ACHN (cell line): ENCODE measurements at places on chromosomes 5 and 9.

GRCh38 chr5:33309536-33310345, 131.0 kb upstream of the TARS1 start:
- no peak for DNase-seq

- peak; percentile 86 for DNase-seq
These were observed at the start of the genes DHX29 and MTREX for GRCh38 chr5:55307383-55308253. TSS of gene DHX29 (minus strand) at chr5:55307694. CDS start at chr5:55307573, 121 bp downstream. TSS of gene MTREX (plus strand) at chr5:55307989. CDS start at chr5:55308014, 25 bp downstream.

DNA sequence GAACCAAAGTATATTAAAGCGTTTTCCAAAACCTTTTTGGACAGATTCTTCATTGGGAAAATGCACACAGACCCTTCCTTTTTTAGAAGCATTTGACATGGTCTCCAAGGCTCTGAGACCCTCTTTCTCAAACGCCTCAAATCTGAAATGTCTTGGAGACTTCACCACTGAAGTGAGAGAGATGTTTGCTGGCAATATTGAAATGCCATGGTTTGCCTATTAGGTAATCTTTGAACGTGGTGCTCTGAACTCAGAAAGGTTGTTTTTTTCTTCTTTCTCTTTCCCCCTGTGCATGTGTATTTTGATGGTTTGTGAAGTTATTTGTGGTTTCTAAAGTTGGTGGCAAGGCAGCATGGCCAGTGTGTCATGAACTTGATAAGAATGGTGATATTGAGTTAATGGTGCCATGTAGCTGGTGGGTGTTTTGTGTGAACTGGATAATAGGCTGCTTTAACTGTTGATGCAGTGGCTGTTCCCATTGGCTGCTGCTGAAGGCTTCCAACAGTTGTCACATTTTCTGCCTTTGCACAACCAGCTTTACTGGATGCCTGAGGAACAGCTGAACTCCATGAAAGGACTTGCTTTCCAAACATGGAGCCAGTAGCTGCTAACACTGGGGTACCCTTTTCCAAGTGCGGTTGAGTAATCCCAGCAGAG, 1.7 kb downstream of the PALM2AKAP2 start:
- no peak for DNase-seq

GRCh38 chr5:168314735-168315411, 23.4 kb downstream of the WWC1 start:
- peak; percentile 94 for DNase-seq

DNA sequence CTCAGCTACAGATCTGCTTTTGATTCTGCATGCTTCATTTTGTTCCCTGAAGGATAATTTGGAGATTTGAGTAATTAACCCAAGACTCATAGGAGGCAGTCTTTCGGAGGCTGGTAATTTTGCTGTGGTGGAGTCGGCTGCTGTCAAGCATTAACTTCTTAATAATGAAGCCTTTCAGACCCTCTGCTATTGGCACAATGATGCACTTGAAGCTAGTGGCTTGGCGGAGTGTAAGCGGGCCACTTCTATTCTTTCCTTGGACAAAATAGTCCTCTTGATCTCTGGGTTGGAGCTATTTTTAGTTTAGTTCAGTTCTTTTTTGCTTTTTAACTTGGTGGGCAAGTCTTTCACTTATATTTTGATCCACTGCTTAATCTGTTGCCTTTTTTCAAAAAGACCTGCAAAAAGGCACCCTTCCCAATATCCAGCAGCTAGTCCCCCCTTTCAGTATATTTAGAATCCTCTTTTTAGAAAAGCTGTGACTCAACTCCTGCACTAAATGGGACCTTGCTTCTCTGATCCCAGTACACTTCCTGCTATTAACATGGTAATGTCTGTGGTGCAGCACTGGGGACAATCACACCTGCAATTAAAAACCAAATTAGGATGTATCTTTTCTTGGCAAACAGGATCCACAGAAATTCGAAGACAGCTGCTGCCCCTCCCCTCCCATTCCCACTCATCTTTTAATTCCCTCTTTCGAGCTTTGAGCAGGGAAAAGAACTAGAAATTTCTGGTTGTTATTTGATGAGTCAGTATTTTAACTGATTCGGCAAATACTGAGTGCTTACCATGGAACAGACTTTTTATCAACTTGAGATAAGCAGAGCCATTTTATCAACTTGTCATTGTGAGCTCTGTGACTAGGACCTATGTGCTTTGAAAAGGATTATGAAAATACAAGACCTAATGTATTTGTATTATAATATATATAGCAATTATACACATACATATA, 169.4 kb upstream of the ANKRD55 start:
- DNase-seq: no peak

DNA sequence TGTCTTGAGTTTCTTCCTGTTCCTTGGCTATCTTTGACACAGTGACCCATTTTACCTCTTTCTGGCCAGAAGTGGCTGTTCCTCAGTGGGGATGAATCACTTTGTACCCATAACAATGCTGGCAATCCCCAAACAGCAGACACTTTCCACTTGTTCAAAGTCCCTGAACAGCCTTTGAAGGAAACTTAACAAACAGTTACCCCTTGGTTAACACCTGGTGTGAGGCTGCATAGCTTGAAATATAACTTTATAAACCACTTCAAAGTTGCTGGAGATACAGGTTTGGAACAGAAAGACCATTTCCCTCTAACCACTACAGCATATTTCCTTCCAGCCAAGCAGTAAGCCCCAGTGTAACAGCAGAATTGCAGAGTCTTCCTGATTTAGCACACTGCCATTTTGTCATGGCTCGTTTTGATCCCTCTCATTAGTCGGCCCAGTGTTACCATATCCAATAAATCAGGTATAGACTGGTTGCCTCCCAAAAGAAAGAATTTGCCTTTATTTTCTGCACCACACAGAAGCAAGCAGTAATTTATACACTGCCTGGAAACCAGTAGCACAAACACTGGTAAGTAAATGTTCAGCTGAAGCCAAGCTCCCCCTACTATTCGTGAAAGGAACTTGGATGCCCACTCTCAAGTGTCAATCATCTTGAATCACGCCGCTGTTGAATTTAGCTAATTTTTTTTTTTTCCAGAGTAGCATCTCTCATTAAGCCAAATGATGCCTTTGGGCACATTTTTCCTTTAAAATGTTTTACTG, 225.9 kb downstream of the PIK3R1 start:
- no peak for DNase-seq

DNA sequence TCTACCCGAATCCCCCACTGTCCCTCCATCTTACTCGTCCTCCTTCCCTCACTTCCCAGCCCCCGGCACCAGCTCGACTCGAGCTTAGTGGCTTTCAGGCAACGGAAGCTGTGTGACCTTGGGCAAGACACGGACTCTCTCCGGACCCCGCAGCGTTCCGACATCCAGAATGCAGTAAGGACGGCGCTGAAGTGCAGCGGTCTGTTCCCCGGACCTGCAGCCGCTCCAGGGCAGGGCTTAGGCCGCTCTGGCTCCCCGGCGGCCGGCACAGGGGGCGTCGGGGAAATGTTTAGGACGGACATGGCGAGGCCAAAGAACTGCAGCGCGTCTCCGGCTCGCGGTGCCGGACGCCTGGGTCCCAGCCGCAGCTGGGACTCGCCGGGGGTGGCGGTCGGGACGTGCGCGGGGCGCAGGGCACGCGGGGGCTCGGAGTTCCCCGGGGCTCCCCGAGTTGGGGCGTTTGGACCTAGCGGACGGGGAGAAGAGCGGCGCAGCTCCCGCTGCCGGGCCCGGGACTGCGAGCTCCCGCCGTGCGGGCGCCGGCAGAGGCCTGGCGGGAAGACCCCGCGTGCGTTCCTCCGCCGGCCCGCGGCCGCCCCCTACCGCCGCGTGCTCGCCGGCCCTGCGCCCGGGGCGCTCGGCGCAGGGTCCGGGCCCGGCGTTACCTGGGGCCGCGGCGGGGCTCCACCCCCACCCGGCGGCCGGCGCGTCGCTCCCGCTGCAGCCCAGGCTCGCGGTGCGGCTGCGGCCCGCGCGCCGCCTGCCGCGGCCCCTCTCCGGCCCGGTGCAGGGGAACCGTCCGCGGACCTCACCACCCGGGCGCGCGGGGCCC, 5.6 kb upstream of the RNF44 start:
- DNase-seq: peak; percentile 43

GRCh38 chr5:112434641-112435040, 15.6 kb upstream of the EPB41L4A start:
- DNase-seq: no peak

- no peak for DNase-seq
These were observed 55.8 kb upstream of the ABL1 start for GRCh38 chr9:130779153-130779855.

GRCh38 chr5:139488260-139488659, 5.7 kb upstream of the STING1 start:
- no peak for DNase-seq

GRCh38 chr5:116305899-116306298, 221.1 kb downstream of the COMMD10 start:
- no peak for DNase-seq

DNA sequence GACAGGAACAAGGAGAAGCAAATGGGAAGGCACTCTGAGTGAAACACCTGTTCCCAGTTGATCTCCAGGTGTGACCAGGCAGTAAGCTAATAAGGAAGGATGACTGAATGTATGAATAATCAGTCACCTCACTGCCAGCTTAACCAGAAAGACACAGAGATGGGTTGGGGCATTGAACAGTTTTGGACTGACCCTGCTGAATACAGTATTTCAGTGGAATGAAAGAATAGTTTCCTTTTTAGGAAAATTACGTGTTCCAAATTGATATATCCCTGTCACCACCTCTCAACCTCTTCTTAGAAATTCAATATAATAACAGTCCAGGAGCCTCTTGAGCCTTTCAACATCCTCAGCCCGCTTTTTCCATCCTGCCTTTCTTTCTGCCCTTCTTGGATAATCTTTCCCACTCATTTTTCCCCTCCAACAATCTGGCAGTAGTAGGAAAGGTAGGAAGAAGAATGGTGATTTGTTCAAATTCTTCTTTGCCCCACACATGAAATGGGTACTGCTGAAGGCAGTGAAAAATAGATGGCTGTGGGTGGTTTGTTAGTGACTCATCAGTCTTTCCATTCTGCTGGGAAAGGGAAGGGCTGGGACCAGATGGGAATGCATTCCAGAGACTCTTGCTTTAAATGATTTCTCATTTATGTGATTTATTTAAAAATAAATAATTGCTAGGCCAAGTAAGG, 117.9 kb downstream of the ZSWIM6 start:
- DNase-seq: peak; percentile 72

DNA sequence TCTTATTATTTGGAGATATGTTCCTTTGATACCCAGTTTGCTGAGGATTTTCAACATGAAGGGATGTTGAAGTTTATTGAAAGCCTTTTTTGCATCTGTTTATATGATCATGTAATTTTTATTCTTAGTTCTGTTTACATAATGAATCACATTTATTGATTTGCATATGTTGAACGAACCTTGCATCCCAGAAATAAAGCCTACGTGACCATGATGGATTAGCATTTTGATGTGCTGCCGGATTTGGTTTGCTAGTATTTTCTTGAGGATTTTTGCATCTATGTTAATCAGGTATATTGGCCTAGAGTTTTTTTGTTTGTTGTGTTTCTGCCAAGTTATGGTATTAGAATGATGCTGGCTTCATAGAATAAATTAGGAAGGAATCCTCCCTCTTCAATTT, 161.4 kb upstream of the ITGA1 start:
- DNase-seq: no peak

DNA sequence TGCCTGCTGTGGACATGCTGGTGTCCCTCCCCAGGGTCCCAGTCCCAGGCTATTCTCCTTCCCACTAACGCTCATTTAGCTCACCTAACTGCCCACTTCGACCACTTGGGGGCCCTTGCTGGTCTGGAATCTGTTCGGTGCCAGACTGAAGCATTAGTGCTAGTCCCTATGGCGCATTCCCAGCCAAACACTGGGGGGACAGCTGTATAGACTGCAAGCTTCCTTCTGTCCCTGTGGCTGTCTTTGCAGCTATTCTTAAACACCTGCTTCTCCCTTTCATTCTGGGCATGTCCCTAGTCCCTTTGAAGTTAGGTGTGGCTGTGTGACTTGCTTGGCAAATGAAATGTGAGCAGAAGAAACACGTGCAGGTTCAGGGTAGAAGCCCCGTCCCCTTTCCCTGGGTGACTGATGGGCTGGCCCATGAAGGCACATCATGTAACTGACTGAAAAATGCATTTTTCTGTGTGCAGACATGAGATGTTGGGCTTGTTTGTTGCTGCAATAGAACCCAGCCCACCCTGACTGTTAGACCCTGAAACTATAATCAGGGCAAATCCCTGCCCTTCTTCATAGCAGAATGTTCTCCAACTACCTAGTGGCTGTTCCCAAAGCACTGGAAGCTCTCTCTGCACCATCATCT, 134.4 kb downstream of the BARX1 start:
- DNase-seq: no peak

DNA sequence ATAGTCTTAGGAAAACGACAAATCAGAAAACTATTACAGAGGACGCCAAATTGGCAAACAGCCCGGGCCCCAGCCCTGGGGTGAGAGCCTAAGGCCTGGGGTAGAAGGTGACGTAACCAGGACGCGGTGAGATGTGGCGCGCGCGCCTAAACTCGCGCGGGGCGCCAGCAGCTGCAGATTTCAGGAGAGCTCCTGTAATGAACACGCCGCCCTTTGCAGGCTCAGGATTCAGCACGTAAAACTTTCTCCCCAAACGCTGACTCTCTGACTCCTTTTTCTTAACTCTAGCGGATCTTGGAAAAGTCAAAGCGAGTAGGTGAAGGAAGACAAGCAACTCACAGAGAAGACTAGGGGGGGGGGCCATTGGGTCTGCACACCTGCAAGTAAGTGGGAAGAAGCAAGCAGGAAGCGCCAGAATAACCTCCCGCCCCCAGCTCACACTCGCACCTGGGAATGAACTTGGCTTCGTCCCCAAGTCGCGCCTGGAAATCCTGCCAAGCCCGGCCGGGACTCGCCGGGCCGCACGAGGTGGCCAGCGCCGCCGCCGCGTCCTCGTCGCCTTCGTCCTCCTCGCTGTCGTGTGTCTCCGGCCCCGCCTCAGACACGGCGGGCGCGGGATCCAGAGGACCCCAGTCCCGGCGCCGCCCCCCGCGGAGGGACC, 822 bp downstream of the RASEF start:
- DNase-seq: peak; percentile 71

DNA sequence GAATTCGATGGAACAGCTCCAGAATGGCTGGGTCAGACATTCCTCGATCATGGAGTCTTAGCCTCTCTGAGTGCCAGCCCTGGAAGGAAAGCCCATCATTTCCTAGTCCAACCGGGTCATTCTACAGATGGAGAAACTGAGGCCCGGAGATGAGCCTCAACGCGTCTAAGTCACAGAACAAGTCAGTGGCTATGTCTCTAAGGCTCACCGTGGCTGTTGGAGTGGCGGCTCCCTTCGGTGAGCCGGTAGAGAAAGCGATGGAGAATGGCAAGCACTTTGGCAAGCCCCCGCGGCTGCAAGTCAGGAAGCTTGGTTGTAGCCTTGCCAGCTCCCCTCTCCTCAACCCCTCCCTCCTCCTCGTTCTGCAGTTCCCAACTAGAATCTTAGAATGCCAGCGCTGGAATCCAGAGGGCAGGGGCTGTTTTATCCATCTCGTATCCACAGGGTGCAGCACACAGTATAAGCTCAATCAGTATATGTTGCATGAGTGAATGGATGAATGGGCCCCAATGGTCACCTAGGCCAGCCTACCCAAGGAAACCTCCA, 438 bp upstream of the ARSI start:
- no peak for DNase-seq

GRCh38 chr9:16184964-16185646, 632.3 kb downstream of the CCDC171 start:
- no peak for DNase-seq

GRCh38 chr9:7778851-7779600, 20.6 kb downstream of the DMAC1 start:
- DNase-seq: no peak
